A549 treated with CpdA at 1 μM for 4 hours (cell line): ENCODE measurements at places on chromosomes 1 and 21. TPM values are rescaled to one million over a fixed set of nuclear protein-coding genes. Genes with fewer than 3 reads are reported as not detected.

The PADI2 gene
- 1.2 to 1.4 TPM (median 1.3 TPM) in 5 replicates for total RNA-seq

The CD101 gene
- 0.19 to 0.60 TPM (median 0.36 TPM) in 5 replicates for total RNA-seq

The C1orf116 gene
- 2.6 to 3.5 TPM (median 2.9 TPM) in 5 replicates for total RNA-seq

The TMPRSS2 gene
- total RNA-seq = 0.02 to 0.13 TPM (median 0.09 TPM) in 3 of 5 replicates, not detected in the others

The OR2T2 gene
- total RNA-seq = not detected in 5 replicates

The OR2L3 gene
- total RNA-seq = not detected in 5 replicates
